Fibroblast of lung (primary cell): ENCODE measurements at places on chromosomes 11 and 22.

GRCh38 chr22:29125844-29126243, 53.0 kb downstream of the KREMEN1 start:
- DNase-seq = no peak

DNA sequence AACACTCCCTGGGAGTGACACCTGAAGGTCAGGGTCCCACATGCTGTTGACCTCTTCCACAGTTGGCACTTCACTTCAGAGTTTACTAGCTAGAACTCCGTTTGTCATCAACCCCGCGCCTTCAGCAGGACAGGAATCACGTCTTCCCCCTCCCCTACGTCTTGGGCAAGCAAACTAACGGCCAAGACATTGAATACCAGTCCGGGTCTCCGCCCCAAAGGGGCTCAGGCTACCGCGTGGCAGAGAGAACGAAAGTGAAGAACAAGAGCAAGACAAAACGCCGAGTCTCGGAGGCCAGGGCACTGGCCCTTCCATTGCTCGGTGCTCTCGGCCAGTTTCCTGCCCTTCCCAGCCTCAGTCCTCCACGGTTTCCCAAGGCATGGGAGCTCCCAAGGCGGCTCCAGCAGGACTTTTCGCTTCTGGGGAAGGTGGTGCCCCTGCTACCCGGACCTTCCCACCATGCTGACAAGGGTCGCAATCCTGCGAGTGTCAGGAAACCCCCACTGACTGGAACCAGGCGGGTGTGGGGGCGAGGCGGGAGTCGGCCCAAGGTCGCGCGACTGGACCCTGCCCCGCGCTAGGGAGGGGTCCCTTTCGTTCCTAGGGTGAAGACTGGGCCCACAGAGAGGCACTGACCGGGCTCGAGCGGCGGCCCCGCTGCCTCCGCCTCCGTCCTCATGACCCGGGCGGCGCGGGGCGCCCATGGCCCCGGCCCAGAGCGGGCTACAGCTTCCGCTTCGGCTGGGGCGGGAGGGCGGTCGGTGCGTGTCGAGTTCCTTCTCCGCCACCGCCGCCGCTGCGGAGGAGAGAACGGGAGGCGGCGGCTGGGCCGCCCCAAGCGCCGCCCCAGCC, at the start of gene GUCD1:
TSS of gene GUCD1 (minus strand) at position 826 of the 852 bp plus-strand sequence. CDS start at position 679, 147 bp downstream.
- peak; percentile 61 for DNase-seq

GRCh38 chr11:124470561-124471227, 25.2 kb upstream of the OR8B8 start:
- DNase-seq = no peak

- DNase-seq = no peak
These were observed 564.1 kb downstream of the CNTN5 start for GRCh38 chr11:99584830-99585229.
